ENCODE measurements at places on chromosomes 2 and 18. TPM values are rescaled to one million over a fixed set of nuclear protein-coding genes. Genes with fewer than 3 reads are reported as not detected.

GAL3ST2 gene
- not detected for total RNA-seq

SNORC gene
- 0.12 TPM for total RNA-seq

GAREM1 gene
- 13.9 TPM for total RNA-seq

SLC19A3 gene
- total RNA-seq = 0.20 TPM

LRRC30 gene
- total RNA-seq = 6.0 TPM

SLC4A5 gene
- 0.69 TPM for total RNA-seq

TRPM8 gene
- total RNA-seq = not detected

SETBP1 gene
- total RNA-seq = 20.0 TPM

DNA sequence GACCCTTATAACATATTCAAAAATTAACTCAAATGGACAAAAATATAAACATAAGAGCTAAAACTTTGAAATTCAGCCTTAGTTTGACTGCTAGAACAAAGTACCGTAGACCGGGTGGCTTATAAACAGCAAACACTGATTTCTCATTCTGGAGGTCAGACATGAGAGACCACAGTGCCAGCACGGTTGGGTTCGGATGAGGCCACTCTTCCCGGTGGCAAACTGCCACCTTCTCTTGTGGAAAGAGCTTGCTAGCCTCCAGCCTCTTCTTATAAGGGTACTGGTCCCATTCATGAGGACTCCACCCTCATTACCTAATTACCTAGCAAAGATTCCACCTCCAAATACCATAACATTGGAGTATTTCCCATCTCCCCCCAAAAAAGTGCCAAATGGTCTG is 91.3 kb downstream of the FAM210A start:
- no peak for DNase-seq
- no peaks in the 10 kb centered on the region for H3K36me3 ChIP-seq
- no peak overlapping the region for H3K27ac ChIP-seq
- no peak overlapping the region for H3K4me3 ChIP-seq

GRCh38 chr18:10015941-10016819 is 102.4 kb downstream of the VAPA start:
- H3K4me1 ChIP-seq = peaks cover 21% of the 10 kb centered on the region
- no peak overlapping the region for H3K4me3 ChIP-seq
- no peaks in the 10 kb centered on the region for H3K36me3 ChIP-seq

- no peak overlapping the region for H3K4me3 ChIP-seq
- DNase-seq = no peak
- H3K27me3 ChIP-seq = no peaks in the 10 kb centered on the region
- H3K27ac ChIP-seq = no peak overlapping the region
- no peaks in the 10 kb centered on the region for H3K36me3 ChIP-seq
Measured at GRCh38 chr2:29246383-29247300, 131.4 kb downstream of the CLIP4 start.

DNA sequence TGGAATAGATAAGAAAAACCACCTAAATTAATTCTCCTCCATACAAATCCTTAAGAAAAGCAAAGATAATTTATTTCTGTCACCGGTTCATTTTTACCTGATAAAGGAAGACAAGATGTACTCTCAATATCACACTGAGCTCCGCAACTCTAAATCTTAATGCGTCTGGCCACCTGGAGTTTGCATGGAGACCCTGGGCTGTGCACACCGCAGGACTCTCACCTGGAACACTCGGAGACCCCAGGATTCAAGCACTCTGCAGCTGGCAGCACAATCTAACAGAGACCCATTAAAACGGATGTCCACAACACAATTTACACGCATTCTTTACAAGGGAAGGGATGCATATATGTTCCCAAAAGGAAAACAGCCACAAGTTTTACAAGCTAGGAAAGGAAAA is 72.2 kb downstream of the ZNF516 start:
- peaks cover 16% of the 10 kb centered on the region for H3K4me1 ChIP-seq
- no peak overlapping the region for H3K4me3 ChIP-seq
- no peak for DNase-seq
- H3K27ac ChIP-seq = no peak overlapping the region

DNA sequence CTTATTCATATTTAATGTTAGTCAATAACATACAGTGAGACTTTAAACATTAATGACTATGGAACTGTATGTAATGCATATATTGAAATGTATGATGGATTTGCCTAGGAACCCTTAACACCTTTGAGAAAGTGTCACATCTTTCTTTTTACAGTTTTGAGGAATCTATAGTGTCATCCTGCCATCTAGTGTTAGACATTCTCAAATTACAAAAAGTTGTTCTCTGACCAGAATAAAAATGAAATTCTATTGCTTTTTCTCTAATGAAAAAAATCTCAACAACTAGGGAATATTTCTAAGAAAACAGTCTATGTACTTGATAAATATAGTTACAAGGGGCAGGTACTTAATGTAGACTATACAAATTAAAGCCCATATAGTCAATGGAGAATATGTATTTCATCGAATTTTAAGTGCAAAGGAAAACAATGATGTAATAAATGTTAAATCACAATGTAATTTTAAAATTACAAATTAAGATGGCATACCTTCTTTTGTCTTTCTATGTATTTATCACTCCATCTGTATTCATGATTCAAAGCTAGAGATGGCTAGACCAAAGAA is 5.1 kb upstream of the CALCRL start:
- H3K4me1 ChIP-seq = no peaks in the 10 kb centered on the region
- H3K36me3 ChIP-seq = no peaks in the 10 kb centered on the region
- no peak overlapping the region for H3K27ac ChIP-seq
- no peak overlapping the region for H3K4me3 ChIP-seq

DNA sequence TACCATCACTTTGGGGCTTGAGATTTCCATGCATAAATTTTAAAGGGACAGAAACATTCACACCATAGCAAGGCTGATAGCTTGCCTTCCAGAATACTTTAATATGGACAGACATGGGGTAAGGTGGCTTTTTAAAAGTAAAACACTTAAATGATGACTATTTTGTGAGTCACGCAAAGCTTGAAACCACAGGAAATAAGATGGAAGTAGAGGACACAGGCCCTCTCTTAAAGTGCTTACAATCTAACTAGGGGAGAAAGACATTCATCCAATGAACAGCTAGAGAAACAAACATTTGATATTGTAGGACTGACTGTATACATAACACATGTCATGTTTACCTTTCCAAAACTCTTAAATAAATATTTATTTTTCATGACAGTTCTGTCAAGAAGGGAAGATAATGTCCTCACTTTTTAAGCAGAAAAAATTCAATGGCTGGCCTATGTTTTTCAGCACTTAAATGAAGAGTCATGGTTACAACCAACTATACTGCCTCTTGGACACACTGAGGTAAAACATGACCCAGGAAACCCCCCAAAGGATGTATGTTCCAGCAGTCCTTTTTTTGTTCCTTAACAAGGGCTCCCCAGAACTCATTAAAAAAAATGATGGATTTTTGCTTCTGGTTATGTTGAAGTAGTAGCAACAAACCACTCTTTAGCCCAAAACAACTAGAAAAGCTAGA is 120.0 kb upstream of the RBMS1 start:
- H3K27me3 ChIP-seq = no peaks in the 10 kb centered on the region
- H3K4me1 ChIP-seq = no peaks in the 10 kb centered on the region
- H3K27ac ChIP-seq = no peak overlapping the region
- no peaks in the 10 kb centered on the region for H3K36me3 ChIP-seq

DNA sequence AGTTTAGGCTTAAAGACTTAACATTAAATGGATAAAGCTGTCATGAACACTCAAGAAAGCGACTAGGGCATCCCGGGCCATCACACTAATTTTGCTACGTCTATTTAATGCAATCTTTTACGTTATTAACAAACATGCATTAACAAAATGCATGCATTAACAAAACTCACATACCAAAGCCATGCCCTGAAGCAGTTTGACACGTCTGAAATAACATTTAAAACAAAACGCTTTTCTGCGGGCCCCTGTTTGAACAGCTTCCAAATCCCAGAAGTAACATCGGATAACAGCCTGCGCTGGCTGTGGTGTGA is 458 bp downstream of the B4GALT6 start:
- peak overlapping the region; percentile 70 for H3K4me3 ChIP-seq
- no peak overlapping the region for H3K27ac ChIP-seq
- no peaks in the 10 kb centered on the region for H3K36me3 ChIP-seq

DNA sequence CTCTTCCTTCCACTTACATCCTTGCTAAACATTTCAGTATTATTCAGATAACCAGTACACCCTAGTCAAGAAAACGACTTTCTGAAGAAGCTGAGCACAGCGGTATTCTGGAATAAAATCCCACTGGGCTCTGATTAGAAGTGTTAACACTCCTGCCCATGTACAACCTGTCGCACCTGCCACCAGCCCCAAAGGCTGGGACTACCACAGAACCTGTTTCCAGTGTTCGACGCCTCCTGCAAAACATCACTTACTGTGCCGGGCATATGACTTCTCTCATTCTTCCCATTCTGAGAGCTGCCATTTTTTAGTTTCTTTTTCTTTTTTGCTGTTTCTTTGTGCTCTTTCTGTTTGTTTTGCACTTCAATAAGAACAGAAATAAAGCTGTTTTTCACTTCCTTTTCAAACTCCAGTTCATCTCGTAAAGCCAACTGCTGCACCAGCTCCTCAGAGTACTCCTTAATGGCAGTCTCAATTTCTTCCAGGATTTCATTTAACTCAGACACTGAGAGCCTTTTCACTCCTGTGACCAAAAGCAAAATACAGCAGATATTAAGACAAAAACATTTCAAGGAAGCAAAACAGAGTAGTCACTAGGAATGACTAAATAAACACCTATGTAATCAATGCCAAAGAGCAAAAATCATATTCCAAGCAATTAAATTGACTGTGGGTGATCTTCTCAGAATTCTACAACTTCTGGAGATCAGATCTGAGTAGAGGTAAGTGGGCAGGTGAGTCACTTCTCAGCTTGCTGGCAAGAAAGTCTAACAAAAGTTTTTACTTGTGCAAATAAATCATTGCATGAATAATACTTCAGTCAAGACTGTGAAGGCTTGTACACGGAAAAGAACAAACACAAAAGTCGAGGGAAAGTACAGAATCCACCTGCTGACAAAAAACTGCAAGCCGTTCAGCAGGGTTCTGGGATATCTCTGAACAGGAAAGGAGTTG is 19.3 kb downstream of the FEZ2 start:
- H3K4me1 ChIP-seq = peaks cover 45% of the 10 kb centered on the region
- DNase-seq = no peak
- H3K4me3 ChIP-seq = no peak overlapping the region
- no peaks in the 10 kb centered on the region for H3K36me3 ChIP-seq

DNA sequence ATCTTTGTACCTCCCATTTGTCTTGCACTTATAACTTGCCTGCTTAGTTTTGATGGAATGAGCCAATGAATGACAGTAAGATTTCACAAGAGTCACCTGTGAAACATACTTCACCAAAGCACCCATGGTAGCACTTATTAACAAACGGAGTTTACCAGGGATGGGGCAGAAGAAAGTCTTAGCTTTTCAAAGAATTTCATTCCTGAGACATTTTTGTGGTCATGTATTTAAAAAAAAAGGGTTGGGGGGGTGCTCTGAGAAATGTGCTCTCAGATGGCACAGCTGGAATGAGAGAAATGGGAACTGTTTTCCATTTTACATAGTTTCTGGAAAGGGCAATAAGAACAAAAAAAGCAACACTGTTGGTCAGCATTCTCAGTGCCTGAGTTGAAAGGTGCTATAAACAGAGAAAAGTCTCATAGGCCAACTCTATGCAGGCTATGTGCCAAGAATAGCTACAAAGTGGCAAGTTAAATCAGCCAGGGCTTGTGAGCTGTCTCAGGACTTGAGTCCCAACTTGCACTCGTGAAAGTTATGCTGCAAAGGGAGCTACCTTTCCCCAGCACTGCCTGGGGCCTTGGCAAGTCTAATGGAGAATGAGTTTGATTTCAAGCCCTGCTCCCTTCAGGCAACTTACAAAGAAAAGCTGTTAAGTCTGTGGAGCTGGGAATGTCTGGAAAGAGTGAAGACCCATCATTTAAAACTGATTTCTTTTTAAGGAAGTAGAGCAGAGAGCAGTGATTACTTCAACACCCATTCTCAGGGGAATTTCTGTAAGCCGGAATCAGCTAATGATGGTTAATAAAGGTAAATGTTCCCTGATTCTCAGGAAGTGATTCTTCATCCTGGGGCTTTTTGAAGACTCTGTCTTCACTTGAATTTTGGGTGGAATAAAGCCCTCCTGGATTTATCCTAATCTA is 170.6 kb downstream of the SLC8A1 start:
- H3K27ac ChIP-seq = peak overlapping the region; percentile 38
- H3K27me3 ChIP-seq = no peaks in the 10 kb centered on the region
- no peaks in the 10 kb centered on the region for H3K36me3 ChIP-seq
- H3K4me1 ChIP-seq = peaks cover 27% of the 10 kb centered on the region
- H3K4me3 ChIP-seq = no peak overlapping the region
